ENCODE measurements at places on chromosomes 2 and 18.

- no peak for DNase-seq
Observed at GRCh38 chr2:205025580-205026240, 480.4 kb downstream of the PARD3B start.

- no peak for DNase-seq
Observed at GRCh38 chr2:3110994-3111666, 266.5 kb downstream of the EIPR1 start.

DNA sequence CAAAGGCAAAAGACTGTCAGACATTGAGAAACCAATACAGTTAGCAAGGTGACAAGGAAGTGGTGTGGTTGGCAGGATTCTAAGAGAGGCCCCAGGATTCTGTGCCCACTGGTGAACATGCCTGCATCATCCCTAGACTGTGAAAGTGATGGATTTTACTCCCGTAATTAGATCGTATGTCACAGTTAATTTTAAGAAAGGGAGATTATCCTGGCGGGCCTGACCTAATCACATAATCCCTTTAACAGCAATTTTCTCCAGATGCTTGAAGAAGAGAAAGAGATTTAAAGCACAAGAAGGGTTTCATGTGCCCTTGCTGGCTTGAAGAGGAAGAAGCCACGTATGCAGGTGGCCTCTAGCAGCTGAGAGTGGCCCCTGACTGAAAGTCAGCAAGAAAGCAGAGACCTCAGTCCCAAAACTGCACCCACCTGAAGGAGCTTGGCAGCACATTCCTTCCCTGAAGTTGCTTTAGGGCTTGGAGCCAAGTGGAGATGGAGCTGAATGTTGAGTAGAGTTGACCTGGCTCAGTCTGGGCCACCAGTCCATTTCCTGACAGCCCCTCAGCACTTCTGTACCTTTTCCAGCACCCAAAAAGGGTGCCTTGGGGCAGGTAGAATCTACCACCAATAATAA lies 49.1 kb downstream of the GTF3C3 start:
- no peak for DNase-seq

GRCh38 chr2:182245963-182246362 lies 180.9 kb downstream of the PDE1A start:
- no peak for DNase-seq

GRCh38 chr2:178628605-178629004 lies 148.3 kb downstream of the PLEKHA3 start:
- DNase-seq = no peak

Measured in B cell (primary cell).